ENCODE measurements at places on chromosomes 12 and 14. TPM values are rescaled to one million over a fixed set of nuclear protein-coding genes. Genes with fewer than 3 reads are reported as not detected.
A peak's percentile ranks its signal among the peaks of the same experiment; 100 is the strongest.

The GPR137C gene
- 0.35 TPM for total RNA-seq

GRCh38 chr12:23211384-23212320 lies 586.7 kb downstream of the ETNK1 start:
- DNase-seq, result no peak

DNA sequence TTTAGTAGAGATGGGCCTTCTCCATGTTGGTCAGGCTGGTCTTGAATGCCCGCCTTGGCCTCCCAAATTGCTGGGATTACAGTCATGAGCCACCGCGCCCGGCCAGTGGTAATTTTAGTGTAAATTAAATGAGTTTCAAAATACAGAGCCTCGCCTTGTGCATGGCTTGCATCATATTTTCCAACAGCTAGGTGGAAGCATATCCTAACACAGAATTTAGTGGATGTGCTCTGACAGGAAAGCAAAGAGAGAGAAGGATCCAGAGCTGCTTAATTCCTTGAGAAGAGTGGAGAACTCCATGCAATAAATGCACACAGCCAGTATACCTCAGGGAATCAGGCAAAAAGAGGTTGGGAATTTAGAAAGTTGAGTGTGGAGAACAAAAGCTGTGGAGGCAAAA lies 2.5 kb downstream of the OR6C2 start:
- DNase-seq, result no peak

DNA sequence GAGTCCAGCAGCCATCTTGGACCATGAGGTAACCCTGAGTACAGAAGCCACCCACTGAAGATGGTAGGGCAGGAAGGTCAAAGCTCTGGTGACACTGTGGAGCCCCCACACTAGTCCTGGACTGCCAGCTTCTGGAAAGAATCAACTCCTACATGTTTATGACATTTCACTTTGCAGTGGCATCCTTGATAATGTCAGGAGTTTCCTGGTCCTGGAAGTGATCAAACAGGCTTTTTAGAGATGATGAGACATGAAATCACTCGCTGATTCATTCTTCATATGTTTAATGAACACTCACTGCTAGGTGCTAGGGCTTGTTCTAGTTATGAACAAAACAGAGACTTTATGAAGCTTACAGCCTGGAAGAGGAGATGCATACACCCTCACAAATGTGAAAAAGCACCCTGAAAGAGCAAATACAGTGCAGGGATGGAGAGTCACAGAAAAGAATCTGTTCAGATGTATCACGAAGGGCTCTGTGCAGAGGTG lies 15.8 kb upstream of the HNF1A start:
- peak; percentile 45 for DNase-seq

DNA sequence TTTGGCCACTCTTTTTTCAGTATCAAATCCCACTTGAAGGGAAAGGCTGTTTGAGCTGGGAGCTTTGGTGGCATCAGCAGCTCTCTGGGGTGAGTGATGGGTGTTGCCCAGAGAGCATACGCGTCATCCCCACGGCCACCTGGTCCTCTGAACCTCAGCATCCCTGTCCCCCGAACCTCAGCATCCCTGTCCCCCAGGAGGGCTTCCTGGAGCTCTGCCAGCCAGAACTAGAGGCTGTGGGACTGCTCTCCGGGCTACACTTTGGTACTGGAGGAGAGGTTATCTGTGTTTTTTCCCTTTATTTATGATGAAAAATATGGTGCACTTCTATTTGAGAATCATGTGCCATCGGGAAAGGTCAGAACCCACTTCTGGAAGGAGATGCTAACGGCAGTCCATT lies 131.5 kb upstream of the RTL1 start:
- no peak for DNase-seq

- DNase-seq, result no peak
Observed at GRCh38 chr14:38224338-38224737, 16.6 kb downstream of the SSTR1 start.

DNA sequence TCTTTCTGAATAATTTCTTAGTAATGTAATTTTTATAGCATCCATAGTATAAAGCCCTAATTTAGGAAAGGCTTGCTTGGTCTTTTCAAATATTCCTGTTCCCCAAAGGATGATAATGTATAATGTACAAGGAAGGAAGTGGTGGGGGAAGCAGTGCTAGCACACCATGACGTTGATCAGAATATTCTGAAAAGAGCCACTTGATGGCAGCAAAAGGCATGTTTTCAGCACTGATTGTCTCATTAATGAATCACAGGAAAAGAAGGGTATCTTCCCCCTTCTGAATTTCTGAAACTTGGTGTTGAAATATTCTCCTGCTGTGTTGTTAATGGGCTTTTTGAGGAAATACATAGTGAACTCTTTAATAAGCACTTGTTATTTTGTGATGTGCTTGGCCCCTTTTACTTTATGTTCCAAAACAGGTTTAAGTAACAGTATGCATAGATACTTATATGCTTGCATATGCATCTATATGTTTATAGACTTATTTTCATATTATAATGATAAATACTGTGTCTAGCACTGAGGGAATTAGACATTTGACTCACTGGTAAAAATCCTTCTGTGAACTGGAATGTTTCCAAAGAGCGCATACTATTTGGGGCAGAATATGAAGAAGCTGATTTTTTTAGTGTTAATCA lies 122.0 kb downstream of the TMEM117 start:
- DNase-seq, result peak; percentile 69

GRCh38 chr14:34174973-34175372 lies 224.1 kb upstream of the EGLN3 start:
- DNase-seq, result no peak
